MCF 10A (cell line): ENCODE measurements at places on chromosomes 6 and 20. TPM values are rescaled to one million over a fixed set of nuclear protein-coding genes. Genes with fewer than 3 reads are reported as not detected.

GRCh38 chr6:116057766-116058165, 2.9 kb downstream of the FRK start:
- no peak for DNase-seq

DNA sequence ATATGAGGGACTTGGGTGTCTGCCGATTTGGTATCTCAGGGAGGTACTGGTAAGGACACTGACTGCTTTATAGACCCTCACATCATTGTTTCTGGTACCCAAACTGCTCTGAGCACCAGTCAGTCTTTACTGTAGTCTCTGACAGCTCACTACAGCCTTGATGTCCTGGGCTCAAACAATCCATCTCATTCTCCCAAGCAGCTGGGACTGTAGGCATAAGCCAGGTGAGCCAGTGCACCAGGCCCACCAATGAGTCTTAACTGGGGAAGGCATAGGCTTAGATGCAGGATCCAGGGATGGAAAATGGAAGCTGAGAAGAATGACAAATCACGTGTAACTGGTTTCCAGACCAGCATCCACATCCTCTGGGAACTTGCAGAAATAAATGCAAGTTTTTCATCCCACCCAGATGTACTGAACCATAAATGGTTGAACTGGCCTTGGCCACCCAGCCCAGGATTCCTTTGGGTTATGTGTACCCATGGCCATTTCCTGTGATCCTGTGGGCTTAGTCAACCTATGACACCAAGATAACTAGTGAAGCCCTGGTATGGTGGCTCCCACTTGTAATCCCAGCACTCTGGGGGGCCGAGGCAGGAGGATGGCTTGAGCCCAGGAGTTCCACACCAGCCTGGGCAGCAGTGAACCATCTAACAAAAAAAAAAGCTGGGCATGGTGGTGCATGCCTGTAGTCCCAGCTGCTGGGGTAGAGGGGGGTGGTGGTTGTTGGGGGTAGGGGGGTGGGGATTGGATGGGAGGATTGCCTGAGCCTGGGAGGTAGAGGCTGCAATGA, 5.8 kb downstream of the TUBB start:
- no peak for DNase-seq

GRCh38 chr6:104702126-104702841, 157.4 kb downstream of the HACE1 start:
- DNase-seq = no peak

VSX1 gene
- not detected in 2 replicates for total RNA-seq

LTA gene
- not detected in 2 replicates for total RNA-seq
